ENCODE measurements at places on chromosomes 6 and 20. TPM values are rescaled to one million over a fixed set of nuclear protein-coding genes. Genes with fewer than 3 reads are reported as not detected.

ZNF335 gene
- total RNA-seq = 20.8 TPM

DNA sequence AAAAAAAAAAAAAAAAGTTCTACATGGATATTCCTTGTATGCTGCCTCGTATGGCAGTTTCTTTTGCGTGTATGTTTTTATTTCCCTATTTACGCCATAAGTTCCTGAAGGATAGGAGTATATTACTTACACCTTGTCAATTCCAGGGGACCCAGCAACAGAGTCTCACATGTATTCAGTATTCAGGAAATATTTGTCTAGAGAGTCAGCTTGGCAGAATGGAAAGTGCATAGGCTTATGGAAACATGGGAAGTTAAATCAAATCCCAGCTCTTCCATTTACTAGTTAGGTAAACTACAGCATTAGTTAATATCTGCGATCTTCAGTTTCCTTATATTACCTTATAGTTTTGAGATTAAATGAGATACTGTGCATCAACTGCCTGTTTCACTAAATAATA lies 51.1 kb upstream of the SLC22A16 start:
- no peak for DNase-seq

PTCRA gene
- not detected for total RNA-seq

GRCh38 chr6:108578595-108579327 lies 18.0 kb downstream of the FOXO3 start:
- DNase-seq = no peak

DNA sequence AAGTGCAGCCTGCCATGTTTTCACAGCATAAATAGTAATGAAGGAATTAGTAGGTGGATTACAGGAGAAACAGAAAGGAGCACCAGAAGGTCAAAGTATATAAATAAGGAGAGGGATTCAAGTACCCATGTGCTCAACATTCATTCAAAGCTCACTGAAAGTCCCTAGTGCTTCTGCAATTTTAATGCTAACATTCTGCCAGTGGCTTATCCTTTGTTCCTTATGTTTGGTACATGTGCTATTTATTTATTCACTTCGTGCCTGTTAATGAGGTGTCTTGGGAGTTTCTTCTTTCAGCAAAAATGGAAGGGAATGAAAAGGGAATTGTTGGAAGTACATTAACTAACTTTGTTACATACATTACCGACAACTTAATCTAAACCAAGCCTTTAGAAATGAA lies 105.7 kb downstream of the CRYBG1 start:
- DNase-seq = no peak

GRCh38 chr6:89987140-89987539 lies 92.9 kb downstream of the GJA10 start:
- no peak for DNase-seq

DNA sequence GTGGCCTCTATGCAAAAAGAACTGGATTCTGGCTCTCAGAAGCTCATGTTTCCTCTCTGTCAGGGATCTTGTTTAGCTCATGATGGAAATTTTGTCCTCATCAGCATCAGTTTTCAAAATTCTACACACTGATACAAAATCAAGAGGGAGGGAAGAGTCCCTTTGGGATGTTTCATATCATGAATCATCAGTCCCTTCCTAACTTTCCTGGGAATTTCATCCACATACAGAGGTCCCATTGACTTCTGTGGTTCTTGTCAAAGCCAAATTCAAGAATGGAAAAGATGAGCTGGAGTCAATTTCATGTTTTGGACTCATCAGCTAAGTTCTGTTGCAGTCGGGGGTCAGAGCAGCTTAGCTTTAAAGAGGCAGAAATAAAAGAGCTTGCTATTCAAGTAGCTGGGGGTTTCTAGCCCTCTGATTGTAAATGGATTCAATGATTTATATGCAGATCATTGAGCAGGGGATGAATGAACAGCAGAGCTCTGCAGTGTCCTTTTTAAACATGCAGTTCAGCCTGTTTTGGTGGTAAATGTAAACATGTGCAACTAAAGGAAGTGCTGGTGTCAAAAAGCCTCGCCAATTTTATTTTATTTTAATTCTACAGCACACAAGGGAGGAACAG lies 21.3 kb upstream of the TMEM14A start:
- no peak for DNase-seq

DNA sequence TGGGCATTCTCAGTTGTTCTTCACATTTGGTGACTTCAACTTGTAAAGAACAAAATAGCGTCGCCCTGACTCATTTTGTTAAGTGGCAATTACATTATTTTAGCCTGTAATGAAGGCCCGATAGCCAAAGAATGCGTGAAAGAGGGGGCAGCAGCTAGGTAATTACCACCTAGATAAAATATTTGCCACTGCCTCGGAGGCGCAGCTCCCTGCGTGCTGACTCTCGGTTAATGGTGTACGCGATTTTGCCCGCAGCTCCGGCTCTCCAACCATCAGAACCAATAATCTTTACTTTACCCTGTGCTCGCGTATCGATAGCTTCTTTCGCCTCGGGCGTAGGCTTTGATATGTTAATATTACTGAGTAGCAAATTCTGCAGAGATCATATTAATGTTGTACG lies 8.7 kb downstream of the TFAP2D start:
- DNase-seq = no peak

FOXA2 gene
- total RNA-seq = 0.10 TPM

GRCh38 chr20:401682-402495 lies 6.2 kb upstream of the RBCK1 start:
- peak; percentile 94 for DNase-seq

- no peak for DNase-seq
These were observed 55.2 kb upstream of the RREB1 start for GRCh38 chr6:7052443-7053011.

DNA sequence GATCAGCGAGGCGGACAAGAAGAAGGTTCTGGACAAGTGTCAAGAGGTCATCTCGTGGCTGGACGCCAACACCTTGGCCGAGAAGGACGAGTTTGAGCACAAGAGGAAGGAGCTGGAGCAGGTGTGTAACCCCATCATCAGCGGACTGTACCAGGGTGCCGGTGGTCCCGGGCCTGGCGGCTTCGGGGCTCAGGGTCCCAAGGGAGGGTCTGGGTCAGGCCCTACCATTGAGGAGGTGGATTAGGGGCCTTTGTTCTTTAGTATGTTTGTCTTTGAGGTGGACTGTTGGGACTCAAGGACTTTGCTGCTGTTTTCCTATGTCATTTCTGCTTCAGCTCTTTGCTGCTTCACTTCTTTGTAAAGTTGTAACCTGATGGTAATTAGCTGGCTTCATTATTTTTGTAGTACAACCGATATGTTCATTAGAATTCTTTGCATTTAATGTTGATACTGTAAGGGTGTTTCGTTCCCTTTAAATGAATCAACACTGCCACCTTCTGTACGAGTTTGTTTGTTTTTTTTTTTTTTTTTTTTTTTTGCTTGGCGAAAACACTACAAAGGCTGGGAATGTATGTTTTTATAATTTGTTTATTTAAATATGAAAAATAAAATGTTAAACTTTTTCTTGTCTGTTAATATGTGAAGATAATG lies 2.2 kb downstream of the HSPA1B start:
- no peak for DNase-seq

GRCh38 chr6:35400111-35400510 lies 52.0 kb upstream of the FANCE start:
- no peak for DNase-seq

GRCh38 chr20:33561692-33562601 lies 72.1 kb downstream of the CBFA2T2 start:
- DNase-seq = peak; percentile 28

DNA sequence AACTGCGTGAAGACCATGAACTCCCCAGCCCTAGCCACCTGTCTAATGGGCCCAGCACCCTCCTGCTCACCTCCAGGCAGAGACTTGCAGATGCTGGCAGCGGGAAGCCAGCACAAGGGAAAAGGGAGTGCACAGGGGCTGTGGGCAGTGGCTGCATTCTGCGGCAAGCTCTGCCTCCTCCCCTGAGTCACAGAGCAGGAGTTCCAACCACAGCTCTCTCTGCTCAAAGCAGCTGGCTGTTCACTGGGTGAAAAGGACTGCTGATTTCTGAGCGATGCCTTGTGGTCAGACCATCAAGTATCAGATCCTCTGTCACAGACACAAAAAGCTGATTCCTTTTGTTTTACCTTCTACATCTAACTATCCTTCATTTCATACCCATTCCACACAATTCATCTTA lies 10.5 kb downstream of the NKX2-2 start:
- DNase-seq = no peak

BTN1A1 gene
- total RNA-seq = 0.32 TPM

- no peak for DNase-seq
These were observed 4.0 kb downstream of the CD40 start for GRCh38 chr20:46122071-46122470.

TP53TG5 gene
- total RNA-seq = 0.76 TPM

- DNase-seq = no peak
These were observed 52.5 kb downstream of the RBL1 start for GRCh38 chr20:37042986-37043972.

DNA sequence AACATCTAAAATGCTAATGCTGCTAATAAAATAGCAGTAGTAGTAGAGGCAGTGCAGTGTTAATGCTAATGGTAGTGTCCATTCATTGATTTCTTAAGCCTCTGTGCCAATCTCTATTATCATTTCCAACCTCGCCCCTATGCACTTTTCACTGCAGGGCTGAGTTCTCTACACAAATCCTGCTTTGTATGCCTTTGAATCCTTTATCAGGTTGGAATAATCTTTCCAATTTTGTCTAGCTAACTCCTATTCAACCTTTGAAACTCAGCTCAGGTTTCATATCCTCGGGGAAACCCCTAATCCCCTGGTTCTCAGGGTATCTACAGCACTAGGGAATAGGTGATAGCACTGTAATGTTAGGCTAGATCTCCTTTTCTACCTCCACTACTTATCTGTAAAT lies 284.0 kb upstream of the RUNX2 start:
- no peak for DNase-seq

- no peak for DNase-seq
These were observed 174.6 kb downstream of the GJA10 start for GRCh38 chr6:90068703-90069523.

TAP2 gene
- total RNA-seq = 59.9 TPM

DNA sequence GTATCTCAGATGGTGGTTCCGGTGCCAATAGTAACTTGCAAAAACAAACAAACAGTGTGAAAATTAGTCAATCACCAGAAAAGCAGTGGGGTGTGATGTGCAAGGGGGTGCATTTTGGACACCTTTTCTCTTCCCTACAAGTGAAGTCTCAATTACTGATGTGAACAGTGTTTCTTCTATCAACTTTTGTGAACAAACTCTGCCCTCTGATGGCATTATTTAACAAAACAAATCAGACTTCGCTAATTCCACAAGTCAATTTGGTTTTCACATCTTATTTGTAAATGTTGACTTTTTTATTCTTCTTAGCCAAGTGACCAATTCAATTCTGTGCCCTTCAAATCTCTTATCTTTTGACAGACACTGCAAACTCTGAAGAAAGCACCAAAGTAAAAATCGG lies 212.2 kb downstream of the UST start:
- no peak for DNase-seq

CD93 gene
- 0.07 TPM for total RNA-seq

DNA sequence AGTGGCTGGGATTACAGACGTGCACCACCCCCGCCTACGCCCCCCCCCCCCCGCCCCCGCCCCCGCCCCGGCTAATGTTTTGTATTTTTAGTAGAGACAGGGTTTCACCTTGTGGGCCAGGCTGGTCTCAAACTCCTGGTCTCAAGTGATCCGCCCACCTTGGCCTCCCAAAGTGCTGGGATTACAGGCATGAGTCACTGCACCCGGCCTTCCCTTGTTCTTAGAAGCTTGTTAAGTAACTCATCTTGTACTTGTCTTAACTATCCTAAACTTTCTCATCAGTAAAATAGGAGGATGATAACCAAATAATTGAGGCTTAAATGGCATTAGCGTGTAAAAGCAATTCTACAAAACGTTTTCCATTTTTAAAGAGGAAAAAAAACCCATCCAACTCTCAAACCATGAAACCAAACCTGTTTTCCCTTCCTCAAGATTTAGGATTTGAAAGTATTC lies 4.2 kb downstream of the CDYL start:
- no peak for DNase-seq

DNA sequence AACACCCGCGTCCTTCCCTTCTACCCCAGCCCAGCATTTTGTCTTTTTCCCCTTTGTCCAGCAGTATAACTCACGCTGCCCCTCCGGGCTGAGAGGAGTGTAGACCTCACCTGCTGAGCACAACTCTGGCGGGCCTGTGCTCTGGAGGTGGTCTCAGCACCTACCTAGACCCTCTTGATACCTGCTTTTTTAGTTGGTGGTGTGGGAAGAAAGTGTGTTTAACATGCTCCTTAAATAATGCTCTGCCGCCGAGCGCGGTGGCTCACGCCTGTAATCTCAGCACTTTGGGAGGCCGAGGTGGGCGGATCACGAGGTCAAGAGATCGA lies 1.4 kb upstream of the TRIM26 start:
- no peak for DNase-seq

GPR63 gene
- total RNA-seq = 3.5 TPM

DNA sequence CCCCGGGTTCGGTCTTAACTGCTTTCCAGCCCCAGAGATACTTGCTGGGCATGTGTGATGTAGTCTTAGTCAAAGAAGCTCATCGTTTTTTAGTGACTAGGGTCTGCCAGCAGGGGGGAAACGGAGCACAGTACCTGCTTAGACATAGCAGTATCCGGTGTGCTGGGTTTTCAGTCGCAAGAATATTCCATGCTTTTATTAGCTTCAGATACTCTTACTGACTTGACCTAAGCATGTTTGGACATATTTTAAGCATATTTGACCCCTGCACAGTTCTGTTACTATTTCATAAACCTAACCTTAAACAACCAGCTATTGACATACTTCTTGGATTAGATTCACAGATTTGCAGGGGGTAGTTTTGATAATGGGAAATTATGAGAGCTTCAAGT lies 3.0 kb downstream of the E2F3 start:
- peak; percentile 72 for DNase-seq

GRCh38 chr6:32551410-32551809 lies 21.3 kb upstream of the HLA-DRB5 start:
- DNase-seq = no peak

RAB44 gene
- total RNA-seq = 0.05 TPM

GRCh38 chr6:27889628-27890444 lies 22.4 kb downstream of the OR2B2 start:
- DNase-seq = peak; percentile 16

FAM184A gene
- total RNA-seq = 2.4 TPM

DNA sequence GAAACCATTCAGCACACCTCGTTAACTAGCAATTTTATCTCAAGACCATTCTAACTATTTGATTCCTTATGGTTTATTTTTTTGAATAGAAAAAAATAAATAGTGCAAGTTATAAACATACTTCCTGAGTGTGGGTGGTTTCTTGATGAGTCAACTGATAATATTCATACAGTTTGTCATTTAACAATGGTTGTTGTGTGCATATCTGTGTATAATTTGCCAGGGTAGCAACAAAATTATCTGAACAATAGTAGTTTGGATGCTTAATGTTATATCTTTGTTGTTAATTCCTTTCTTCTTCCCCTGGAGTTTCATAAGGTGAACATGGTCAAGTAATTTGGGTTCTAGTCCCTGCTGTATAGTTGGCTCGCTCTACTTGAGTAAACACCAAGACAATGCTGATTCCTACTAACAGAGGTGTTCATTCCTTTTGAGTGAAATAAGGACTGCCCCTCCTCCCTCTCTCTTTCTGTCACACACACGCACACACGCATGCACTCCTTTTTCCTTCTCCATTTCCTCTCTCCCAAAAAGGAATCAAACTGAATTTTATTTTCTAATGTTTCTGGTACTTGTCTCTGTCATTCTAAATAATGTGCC lies 938.1 kb upstream of the EPHA7 start:
- DNase-seq = no peak

All from HCT116 (cell line).